ENCODE measurements at places on chromosomes 7 and 10.

DNA sequence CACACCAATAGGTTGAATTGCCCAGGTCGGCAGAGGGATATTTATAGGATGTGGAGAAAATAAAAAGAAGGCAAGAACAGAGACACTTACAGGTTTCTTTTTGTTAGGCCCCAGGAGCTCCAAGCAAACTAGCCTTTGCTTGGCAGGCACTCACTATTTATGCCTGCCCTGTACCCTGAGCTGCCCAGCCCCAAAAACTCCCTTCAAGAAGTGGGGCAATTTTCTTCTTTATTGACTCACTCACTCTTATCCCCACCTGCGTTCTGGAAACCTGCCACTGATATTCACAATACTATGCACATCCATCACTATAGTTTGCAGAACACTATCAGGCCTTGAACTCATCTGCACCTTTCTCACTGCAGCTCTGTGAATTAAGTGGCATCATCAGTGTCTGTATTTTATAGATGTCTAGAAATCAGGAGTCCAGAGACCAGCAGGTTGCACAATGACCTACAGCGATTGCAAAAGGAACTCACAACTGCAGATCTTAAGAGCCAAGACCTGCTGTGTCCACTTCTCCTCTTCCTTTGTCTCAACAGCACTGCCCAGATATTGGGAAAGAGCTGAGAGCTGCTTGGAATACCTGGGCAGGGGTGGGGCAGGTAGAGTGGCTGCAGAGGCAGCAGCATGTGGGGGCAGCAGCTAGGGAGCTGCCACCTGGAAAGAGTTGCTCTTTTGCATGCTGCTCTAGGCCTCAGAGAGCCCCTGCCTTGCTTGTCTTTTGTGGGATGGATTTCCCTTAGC lies at the start of gene SFTPD:
TSS of gene SFTPD (minus strand) at position 130 of the 747 bp plus-strand sequence. CDS start 2,446 bp downstream, outside the sequence.
- no peak for DNase-seq

GRCh38 chr10:16891375-16892313 lies 74.4 kb upstream of the RSU1 start:
- DNase-seq, result peak; percentile 7

DNA sequence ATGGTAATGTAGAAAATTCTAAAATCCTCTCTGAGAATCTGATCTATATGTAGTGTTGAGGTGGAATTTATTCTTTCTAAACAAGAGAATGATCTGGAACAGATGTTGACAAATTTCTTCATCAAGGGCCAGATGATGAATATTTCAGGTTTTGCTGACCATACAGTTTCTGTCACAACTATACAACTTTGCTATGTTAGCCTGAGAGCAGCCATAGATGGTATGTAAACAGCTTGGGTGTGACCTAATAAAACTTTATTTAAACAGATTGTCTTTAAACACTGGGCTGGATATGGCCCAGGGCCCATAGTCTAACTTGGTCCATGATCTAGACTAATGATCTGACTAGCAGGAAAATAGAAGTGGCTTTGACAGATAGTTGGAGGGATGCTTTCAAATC lies 213.6 kb upstream of the CELF2 start:
- no peak for DNase-seq

GRCh38 chr10:61170594-61170993 lies 226.6 kb upstream of the RHOBTB1 start:
- DNase-seq, result no peak

- no peak for DNase-seq
These were observed 3.5 kb downstream of the ERLIN1 start for GRCh38 chr10:100182281-100182680.

- no peak for DNase-seq
These were observed 146.5 kb upstream of the WNT16 start for GRCh38 chr7:121182281-121182680.

GRCh38 chr7:101848208-101848951 lies 31.0 kb downstream of the CUX1 start:
- DNase-seq, result peak; percentile 67

GRCh38 chr7:1343551-1343950 lies 110.9 kb downstream of the UNCX start:
- no peak for DNase-seq

DNA sequence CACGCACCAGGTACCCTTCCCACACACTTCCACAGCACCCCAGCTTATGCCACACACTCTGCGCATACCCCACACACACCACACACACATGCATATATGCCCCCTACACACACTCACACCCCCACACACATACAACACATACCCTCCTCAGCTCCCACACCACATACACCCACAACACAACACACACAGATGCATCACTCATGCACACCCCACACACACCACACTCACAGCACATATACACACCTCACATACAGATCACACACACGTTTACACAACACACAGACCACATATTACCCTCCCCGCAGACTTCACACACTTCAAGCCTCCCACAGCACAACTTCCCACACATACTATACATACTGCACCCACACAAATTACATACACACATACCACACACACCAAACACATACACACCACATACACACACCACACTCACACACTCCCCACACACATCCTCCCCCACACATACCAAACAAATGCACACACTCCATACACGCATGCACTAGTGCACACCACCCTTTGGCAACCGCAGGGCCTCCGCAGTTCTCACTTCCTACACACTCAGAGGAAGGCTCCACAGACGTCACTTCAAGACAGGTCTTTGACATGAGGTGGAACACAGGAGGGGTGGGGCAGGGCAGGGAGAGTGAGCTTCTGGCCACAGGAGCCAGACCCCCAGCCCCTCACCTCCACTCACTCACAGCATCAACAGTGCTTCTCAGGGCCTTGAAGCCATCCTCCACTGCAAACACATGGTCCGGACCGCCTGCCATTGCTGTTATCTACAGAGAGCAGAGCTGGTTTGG lies 18.5 kb upstream of the ANTXRL start:
- DNase-seq, result no peak

DNA sequence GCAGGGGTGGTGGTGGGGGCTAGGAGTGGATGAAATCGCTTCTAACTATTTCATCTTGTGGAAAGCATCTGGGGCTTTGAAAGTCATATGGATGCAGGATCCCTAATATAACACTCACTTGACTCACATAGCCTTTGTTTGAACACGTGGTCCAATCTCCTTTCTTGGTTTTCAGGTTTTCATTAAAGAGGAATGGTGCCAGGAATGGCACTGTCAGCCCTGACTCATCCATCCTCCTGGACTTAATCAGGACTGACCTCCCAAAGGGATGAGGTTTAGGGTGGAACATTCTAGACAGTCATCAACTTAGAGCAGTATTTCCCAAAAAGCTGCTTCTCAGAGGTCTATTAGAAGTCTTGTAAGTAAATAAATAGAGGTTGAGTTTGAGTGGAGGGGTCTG lies 162.0 kb upstream of the PLXNA4 start:
- DNase-seq, result peak; percentile 73

DNA sequence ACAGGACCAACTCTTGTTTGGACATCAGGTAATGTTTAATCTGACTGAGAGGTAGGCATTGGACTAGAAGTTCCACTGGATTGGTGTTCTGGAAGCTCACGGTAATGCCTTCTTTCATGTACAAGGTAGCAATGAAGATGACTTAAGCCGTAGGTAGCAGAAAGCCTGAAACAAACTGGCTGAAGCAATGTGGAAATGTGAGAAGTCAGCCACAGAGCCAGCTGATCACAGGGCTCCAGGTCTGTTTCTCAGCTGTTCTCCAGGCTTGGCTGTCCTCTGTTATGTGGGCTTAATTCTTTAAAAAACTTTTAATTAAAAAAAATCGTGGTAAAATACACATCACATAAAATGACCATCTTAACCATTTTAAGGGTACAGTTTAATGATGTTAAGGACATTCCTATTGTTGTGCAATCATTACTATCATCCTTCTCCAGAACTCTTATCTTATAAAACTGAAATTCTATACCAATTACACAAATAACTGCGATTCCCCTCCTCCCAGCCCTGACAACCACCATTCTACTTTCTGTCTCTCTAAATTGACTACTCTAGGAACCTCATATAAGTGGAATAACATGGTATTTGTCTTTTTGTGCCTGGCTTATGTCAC lies 101.4 kb upstream of the ZNF32 start:
- DNase-seq, result no peak

DNA sequence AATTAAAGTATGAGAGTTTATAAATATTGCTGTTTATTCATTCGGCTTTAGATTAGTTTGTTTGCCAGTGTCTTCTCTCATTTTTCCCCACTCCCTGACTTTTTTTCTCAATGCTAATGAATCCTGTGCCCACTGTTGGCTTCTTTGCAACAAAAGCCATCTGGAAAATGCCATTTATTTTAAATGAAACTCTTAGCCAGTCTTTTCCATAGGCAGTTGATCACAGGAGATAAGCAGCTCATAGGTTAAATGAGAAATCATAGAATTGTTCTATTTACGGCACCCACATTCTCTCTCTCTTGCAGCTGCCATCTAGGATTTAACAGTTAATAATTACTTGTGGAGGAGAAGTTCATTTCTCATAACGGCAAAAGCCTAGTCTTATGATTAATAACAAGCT lies 249.3 kb upstream of the POM121L12 start:
- DNase-seq, result no peak

DNA sequence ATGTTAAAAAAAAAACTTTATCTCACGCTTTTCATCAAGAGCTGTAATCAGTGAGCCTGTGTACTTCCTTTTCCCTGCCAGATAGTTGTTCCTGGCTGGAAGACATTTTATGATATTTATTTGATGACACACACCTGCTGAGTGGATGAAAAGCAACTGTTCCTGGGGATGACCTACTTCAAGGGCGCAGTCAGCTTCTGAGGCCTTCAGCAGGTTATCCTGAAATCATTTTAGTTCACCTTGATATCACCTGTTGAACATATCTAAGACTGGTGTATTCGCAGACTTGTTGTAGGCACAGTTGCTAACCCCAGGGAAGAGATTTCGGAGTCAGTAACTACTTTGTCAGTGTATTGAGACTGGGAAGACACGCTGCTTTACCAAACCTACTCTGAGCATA lies 234.5 kb upstream of the TCF7L2 start:
- no peak for DNase-seq

- peak; percentile 80 for DNase-seq
These were observed 47.9 kb upstream of the SLC35B4 start for GRCh38 chr7:134364619-134365037.

DNA sequence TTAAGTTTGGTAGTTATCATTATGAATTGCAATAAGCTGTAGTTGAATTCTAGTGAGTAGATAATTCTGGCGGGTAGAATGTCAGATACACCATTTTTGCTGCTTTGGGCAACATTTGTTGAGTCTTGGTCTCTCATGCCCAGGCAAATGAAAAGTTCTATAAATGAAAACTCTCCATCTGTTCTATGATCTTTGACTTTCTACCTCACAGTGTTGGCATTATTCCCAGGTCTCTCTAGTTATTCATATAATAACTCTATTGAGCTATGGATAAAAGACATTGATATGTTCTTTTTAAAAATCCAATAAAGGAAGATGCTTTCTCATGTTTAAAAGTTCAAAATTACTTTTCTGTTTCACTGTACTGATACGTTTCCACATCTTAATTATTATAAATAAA lies 415.3 kb upstream of the SEMA3D start:
- DNase-seq, result no peak

DNA sequence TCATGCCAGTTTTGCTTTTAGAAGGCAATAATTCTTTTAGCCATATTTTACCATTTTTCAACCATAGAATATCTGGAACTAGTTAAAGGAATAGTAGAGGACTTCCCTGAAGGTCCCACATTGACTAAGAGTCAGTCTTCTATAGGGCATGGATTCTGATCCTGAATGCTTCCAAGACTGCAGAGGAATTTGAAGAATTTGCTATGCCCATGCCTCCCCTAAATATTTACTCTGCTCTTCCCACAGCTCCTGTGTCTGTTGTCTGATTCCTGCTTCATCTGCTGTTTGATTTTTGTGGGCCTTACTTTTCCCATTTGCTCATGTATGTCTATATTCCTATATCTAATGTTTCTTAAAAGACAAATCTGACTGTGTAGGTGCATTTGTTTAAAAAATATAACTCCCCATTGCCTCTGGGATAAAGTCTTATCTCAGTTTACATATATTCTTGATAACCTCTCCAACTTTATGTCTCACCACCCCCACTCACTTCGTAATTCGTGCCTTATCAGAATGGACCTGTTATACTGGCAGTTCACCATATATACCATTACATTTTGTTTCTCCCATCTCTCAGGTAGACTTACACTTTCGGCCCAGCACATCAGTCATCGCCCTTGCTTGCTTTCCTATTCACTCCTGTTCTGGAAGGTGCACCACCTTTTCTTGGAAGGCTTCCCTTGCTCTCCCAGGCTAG lies 33.9 kb downstream of the LRRC4 start:
- no peak for DNase-seq

DNA sequence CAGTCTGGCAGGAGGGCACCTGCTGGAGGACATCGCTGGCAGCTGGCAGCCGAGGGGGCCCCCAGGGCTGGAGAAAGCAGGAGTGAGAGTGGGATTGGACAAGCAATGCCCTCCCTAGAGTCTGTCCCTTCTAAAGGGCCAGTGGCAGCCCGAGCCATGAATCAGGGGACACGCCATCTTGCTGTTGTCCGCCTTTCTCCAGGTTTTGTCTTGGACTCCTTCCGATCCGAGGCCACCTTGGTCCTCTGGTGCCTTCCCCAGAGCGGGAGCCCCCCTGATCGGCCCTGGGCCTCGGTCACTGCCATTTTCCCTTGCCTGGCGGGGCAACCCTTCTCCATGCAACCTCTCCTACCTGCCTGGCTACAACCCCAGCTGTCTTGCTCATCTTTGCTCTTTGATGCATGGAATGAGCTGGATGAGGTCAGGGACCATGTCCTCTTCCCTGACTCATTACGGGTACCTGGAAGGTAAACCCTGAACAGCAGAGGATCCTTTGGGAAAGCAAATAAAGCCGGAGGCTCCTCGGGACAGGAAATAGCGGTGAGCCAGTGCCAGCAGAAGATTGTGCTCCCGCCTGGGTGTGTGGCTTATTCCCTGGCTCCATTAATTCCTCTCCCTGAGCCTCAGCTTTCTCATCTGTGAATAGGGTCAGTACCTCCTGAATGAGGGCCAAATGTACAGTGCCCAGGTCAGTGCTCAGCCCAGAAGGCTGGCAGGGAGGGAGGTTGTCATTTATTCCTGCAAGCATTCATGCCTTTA lies 112.0 kb downstream of the GRK5 start:
- no peak for DNase-seq

DNA sequence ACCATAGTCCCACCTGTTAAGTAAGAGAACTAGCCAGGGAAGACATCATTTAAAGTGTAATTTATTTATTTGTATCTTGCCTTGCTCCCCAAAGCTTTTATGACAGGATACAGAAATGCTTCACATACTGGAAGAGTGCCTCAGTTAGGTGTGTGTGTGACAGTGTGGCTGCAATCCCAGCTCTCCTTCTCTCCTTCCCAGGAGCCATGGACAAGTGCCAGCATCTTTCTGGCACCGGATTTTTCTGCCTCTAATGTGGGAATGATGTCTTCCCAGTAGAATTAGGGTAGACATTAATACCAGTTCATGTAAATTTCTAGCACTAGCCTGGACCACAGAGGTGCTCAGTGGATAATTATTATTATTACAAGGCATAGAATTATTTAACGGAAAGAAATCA lies 30.3 kb upstream of the ATXN7L1 start:
- peak; percentile 16 for DNase-seq

DNA sequence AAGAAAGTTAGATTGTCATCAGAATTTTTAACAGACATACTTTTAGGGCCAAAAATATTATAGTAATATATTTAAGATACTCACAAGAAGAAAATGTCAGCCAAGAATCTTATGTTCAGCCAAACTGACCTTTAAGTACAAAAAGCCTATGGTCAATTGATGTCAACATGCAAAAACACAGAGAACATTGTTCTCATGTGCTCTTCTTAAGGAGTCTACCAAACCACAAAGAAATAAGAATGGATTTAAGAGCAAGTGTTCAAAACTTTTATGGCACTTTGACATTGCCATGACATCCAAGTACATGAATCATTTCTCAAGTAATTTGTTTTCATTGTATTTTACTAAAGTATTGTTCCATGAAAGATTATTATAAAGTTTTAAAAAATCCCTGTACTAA lies 180.4 kb downstream of the TMEM26 start:
- DNase-seq, result no peak
